ENCODE measurements at places on chromosomes 1 and 21.

GRCh38 chr1:246971090-246971721 is 36.7 kb downstream of the ZNF695 start:
- peak; percentile 49 for DNase-seq

DNA sequence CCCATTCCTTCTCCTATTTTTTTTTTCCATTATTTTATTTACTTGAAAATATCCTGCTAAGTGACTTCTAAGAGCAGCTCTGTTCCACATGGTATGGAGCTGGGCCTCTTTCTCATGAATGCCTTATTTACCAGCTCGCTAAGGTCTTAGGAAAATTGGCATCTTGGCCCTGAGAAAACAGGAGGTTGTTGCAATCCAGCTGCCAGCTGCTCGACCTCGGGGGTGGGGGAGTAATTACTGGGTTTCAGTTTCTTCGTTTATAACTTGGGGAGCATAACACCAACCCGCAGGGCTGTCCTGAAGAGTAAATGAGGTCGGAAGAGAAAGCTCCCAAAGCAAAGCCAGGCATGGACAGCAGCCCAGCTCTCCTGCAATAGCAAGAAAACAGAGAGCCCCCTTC is 176.3 kb downstream of the AJAP1 start:
- DNase-seq, result no peak

DNA sequence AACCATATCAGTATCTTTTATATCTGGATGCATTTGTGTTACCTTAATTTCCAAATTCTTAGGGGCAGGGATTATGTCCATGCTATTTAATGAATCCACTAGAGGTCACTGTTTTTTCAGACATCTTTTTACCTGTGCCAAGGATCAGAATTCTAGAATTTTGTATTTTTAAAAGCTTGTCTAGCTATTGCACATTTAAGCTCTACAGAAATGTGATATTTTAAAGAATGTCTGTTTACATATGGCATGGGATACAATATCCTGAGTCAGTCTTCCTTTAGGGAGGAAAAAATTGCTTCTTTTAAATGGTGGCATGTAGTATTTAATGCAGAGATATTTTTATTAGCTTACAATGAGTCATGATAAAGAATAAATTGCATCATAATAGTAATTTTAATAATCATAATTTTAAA is 11.3 kb downstream of the RPAP2 start:
- no peak for DNase-seq

DNA sequence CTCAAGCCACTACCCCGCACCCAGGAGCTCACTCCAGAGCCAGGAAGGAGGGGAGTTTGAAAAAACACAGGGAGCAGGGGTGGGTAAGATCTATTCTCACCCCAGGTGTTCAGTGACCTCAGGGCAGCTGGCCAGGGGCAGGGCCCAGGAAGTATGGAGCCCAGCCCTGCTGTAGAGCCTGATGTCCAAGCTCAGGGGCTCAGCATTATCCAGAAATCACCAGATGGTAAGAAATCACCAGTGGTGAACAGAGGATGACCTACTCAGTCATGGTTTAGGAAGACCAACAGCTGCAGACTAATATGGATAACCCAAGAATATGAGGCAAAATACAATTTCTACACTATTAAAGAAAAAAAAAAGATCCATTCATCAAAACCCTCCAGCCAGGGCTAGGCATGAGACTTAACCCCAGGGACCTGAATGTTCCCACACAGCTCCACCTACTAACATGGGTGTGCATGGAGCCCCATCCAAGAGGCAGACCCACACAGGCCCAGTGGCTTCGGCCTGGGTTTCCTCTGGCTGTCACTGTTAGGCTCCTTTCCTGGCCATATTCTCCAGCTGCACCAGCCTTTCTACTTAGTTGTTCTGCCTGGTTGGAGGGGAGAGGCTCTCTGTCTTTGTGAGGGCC is 67.6 kb downstream of the KCNN3 start:
- no peak for DNase-seq

DNA sequence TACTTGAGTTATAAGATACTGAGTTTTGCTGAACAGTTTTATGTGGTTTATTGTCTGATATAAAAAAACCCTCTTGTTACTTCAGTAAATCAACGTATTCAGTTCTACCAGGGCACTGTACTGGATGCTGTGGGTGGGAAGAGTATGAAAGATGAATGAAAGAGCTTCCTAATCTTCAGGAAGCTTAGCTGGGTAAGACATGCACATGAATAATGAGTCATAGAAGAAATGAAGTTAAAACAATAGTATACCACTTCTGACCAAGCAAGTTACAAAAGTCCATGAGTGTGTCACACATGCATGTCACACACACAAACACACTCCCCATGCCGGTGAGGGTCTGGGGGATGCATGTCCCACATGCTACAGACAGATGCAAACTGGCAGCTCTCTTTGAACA is 105.9 kb downstream of the SIPA1L2 start:
- no peak for DNase-seq
